ENCODE measurements at places on chromosomes 12 and 14.

DNA sequence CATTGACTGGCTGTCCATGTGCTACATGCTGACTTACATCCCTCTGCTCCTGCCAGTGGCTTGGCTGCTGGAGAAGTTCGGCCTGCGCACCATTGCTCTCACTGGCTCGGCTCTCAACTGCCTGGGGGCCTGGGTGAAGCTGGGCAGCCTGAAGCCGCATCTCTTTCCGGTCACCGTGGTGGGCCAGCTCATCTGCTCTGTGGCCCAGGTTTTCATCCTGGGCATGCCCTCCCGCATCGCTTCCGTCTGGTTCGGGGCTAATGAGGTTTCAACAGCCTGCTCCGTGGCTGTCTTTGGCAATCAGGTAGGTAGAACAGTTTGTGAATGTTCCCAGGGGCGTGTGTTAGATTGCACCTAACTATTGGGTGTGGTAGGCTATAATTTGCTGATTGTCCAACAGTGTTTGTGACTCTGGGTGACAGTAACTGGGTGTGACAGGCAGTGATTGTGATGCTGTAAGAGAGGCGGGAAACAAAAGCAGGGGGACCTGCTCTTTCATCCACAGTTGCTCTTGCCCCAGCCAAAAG, 981 bp downstream of the FLVCR2 start:
- DNase-seq: no peak

- no peak for DNase-seq
Observed at GRCh38 chr14:92411941-92412340, 89.0 kb downstream of the SLC24A4 start.

DNA sequence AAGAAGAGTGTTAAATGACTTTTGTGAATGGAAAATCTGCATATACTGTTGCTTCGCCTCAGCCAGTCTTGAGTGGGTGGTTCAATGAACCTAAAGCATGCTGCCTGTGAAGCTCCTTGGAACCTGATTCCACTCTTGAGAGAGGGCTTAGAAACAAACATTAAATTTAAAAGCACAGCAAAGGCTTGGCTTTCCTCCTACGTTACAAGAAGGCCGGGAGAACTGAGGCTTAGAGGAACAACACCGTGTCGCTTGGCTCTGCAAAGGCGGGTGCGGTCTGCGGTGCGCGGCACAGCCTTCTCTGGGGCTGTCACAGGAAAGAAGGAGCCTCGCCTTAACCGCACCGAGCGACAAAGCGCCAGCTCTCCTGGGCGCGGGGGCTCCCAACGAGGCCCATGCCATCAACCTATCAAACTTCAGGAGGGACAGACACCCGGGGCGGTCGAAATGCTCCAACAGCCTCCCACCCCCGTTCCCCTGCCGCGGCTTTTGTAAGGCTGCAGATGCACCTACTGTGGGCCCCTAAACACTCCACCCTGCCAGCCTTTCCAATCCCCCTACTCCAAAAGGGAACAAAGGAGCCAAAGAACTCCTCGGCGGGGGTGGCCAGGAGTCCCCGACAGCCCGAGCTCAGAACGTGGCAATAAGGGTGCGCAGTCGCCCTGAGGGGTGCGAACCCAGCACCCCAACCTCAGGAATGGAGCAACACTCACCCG, 729 bp downstream of the OSBPL8 start:
- peak; percentile 26 for DNase-seq

GRCh38 chr14:21960636-21961035, 287.0 kb upstream of the OR4E1 start:
- no peak for DNase-seq

DNA sequence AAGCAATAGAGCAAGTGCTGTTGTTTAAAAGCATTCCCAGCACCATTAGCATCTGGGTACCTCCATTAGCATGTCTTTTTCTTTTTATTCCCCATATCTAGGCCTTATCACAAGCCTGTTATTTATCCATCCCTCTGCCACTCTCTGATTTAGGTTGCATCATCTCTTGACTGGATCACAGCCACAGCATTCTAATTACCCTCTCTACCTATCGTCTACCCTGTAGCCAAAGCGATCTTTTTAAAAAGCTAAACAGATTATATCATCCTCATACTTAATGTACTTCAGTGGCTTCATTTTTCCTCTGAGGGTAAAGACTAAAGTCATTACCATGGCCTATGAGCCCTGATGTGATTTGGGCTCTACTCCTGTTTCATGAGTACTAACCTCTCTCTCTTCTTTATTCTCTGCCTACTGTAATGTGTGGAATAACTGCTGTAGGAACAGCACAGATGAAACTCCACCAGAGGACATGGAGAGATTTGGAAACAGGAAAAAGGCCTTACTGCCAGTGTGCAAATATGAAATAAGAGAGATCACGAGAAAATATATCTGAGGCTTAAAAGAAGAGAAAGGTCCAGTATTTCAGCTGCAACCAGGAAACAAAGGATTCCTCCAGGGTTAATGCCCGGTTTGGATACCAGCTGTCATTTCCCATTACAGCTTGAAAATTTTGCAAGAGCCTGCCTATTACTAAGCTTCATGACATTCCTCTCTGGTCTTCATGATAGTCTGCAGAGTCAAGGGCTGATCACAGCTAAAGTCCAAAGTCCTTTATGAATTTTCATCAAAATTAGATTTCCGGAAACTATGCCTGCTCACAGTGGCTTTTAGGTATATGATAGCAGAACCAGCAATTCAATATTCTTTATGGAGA, 422.5 kb upstream of the PDE3A start:
- DNase-seq: no peak

DNA sequence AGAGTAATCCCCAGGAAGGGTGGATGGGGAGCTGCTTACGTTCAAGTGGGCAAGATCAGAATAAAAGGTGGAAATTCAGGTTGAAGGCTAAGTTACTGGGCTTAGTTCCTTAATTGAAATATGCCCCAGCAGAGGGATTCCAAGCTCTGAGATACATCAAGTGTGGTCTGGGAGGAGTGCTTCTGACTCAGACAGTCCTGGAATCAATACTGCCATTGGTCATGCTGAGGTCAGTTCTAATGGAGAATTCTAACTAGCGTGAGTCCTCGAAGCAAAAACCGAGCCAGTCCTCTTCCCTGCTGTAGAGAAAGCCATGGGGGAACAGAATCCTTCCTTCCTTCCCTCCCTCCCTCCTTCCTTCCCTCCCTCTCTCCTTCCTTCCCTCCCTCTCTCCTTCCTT, 39.9 kb downstream of the NOS1 start:
- DNase-seq: no peak

DNA sequence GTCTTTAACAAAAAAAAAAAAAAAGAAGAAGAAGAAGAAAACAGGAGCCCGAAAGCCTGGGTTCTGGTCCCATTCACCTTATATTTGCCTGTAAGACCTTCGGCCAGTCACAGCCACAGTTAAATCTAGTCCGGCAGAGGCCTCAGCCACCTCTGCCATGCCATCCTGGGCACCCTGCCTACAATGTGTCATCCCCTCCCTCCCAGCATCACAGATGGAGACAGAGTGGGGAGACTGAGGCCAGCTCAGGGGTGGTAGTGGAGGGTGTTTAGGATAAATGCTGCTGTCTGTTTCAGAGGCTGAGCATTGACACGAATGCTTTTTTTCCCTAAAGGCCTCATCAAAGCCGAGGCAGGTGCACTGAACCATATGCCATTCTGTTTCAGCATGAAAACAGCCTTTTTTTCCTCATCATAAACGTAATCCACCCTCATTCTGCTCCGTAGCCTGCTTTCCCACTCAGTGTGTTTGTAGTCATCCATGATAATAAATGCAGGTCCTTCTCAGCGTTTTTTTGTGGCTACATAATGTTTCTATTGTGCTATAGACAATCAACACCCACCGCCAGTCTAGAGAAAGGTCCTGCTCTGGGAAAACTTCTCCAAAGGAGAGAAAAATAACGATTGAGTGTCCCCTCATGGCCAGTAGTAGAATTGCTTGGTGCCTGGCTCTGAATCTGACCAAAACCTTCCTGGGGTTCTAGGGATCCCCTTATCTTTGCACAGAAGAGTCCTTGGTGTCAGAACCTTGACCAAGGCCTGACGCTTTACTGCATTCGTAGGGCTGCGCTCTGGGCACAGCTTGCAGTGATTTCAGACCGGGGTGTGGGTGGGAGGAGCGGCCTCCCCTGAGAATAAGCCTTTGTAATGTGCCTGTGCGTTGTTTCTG, 41.1 kb upstream of the TSPAN9 start:
- peak; percentile 23 for DNase-seq

- DNase-seq: peak; percentile 100
Observed at GRCh38 chr12:56359851-56360767, at the start of gene STAT2. Gene STAT2, minus strand, starts transcription at chr12:56360107. Its CDS starts 3,536 bp downstream, at chr12:56356571.

GRCh38 chr12:123071857-123072256, 79.0 kb downstream of the PITPNM2 start:
- no peak for DNase-seq

- peak; percentile 75 for DNase-seq
Observed at GRCh38 chr14:35366056-35366451, 38.5 kb downstream of the NFKBIA start.

DNA sequence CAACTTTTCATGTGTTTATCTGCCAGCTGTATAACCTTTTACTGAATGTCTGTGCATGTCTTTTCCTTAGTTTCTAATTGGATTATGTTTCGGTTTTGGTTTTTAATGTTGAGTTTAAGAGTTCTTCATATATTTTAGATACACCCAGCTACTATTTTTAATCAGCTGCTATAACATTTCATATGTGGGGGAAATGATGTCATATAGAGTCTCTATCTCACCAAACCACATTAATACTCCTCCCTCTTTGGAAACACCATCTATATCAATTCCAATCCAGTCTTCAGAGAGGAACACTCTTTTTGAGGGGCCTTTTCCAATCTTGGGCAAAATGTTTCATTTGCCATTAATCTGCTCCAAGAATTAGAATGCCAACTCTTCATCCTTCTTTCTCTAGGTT, 28.5 kb upstream of the GCH1 start:
- no peak for DNase-seq

DNA sequence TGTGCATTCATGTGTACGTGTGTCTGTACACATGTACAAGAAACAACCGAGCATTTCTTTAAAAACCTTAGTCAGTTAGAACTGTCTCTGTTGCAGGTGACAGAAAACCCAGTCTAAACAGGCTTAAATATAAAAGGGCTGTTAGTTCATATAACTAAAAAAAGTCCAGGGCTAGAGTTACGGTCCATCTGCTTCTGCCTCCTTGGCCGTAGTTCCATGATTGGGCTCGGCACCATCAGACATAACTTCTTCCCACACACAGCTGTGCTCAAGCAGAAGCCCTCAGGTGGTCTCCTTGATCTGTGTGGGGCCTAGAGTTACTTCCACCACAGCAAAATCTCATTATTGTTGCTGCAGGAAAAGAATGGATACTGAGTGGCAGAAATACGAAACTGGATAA, 34.6 kb downstream of the CKB start:
- no peak for DNase-seq

DNA sequence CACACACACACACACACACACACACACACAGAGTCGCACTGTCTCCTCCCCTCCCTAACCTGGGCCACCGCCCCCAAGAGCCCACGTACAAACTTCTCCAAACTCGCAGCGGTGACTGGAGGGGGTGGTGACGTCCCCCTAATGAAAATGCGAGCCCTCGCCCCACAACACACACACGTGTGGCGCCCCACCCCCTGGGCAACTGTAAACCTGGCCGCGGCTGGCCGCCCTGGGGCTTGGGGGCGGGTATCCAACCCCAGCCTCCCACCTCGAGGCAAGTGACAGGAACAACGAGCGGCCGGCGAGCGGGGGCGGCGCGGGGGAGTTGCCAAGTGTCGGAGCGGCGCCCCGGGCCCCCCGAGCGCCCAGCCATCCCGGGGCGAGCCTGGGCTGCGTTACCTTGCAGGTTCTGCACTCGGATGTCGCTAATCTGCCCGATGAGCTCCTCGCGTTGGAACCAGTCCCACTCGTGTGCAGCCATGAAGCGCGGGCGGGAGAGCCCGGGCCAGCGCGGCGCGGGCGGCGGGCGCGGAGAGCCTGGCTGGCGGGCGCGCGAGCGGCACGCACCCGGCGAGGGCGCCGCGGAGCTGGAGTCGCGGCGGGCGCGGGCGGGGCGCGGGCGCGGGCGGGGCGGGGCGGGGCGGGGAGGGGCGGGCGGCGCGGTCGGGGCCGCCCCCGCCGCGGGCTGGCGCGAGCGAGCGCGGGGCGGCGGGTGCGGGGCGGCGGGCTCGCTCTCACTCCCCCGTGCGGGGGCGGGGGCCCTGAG, at the start of gene CLMN:
TSS of gene CLMN (minus strand) at position 597 of the 766 bp plus-strand sequence. CDS start at position 481, 116 bp downstream.
- peak; percentile 10 for DNase-seq

DNA sequence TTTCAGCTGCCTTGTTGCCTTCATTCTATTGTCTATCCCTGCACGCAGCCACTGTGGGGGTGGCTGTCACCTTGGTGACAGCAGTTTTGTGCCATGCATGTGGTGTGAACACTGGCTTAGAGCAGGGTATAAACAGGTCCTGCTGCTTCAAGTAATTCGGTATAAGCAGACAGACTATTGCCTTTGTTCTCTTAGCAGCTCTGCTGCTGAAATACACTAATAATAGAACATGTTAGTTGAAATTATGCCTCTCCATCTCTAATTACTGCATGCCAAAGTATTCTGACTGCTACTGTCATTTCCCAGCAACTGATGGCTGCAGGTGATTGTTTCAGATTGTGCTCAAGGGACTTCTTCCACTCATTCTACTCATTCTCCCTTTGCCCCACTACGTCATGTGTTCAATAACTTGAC, 34.6 kb downstream of the PTPRO start:
- no peak for DNase-seq

DNA sequence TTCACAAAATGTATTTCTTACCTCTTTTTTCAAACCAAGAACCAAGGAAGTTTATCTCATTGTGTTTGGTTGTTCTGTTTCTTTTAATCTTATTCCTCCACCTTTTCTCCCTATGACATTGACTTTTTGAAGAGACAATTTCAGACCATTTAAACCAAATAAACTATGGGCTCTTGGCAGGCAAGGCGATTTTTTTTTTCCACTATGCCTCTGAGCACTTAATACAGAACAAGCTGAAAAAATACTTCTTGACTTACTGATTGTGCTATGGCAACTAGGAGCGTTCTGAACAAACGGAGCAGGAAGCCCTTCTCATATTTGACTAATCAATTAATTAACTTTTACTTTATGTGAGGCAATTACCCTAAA, 98.0 kb downstream of the ZNF664 start:
- DNase-seq: no peak

DNA sequence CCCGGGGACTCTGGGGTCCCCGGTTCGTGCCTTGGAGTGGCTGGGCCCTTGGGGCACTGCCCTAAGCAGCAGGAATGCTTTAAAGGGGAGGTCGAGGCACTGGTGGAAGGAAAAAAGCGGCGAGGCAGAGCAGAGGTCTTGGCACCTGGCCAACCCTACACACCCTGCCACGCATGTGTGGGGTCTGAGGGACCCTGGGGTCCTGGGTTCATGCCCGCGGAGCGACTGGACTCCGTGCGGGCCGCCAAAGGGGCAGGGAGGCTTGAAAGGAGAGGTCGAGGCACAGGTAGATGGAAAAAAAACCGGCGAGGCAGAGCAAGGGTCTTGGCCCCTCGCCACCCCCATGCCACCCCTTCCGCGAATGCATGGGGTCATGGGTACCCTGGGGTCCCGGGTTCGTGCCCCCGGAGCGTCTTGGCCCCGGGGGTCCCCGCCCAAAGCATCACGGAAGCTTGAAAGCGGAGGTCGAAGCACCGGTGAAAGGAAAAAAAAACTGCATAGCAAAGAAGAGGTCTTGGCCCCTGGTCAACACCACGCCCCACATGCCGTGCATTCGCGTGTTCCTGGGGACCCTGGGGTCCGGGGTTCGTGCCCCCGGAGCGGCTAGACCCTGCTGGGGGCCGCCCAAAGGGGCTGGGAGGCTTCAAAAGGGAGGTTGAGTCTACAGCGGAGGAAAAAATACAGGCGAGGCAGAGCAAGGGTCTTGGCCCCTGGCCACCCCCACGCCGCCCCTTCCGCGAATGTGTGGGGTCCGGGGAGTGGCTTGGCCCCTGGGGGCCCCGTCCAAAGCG, 312.9 kb downstream of the ALG10 start:
- no peak for DNase-seq

Measured in kidney capillary endothelial cell (primary cell).